ENCODE measurements at places on chromosomes 13 and 19.

DNA sequence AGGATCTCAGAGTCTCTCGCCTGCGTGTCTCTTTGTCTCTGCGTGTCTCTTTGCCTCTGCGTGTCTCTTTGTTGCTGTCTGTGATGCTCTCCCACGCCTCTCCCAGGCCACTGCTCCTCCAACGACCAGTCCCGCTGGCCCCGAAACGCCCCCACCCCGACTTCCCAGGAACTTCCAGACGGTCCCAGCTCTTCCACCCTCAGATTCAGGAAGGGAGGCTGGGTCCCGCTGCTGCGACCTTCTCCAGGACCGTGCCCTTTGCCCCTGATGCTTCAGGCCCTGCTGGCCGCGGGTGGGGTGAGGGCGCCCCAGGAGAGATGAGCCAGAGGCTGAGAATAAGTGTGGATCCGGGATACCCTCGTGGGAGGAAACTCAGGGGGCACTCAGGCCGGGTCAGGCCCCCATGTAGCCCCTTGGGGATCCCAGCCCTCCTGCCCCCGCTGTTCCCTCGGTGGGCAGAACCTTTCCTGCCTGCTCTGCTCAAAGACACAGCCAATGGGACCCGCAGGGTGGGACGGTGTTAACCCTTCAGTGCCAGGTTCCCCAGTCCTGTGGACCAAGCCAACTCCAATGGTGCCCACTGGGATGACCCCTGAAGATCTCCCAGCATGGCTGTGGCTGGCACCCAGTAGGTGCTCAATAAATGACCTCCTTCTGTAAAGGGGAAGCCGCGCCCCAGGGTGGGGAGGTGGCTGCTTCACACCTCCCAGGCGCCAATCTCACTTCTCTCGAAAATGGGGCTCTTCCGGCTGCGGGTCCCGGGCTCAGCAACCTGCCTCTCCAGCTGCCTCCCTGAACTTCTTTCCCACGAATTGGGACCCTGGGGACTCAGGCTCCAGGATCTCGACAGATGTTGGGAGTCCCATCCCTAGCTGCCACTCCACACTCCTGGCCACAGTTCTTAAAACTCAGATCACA lies 1.5 kb upstream of the S1PR5 start:
- DNase-seq, result peak; percentile 41

- no peak for DNase-seq
These were observed 8.8 kb downstream of the STK11 start for GRCh38 chr19:1214299-1214861.

- no peak for DNase-seq
These were observed 119.1 kb downstream of the DLEU7 start for GRCh38 chr13:50724438-50724837.

- no peak for DNase-seq
These were observed 93.9 kb downstream of the GADD45B start for GRCh38 chr19:2569596-2570465.

DNA sequence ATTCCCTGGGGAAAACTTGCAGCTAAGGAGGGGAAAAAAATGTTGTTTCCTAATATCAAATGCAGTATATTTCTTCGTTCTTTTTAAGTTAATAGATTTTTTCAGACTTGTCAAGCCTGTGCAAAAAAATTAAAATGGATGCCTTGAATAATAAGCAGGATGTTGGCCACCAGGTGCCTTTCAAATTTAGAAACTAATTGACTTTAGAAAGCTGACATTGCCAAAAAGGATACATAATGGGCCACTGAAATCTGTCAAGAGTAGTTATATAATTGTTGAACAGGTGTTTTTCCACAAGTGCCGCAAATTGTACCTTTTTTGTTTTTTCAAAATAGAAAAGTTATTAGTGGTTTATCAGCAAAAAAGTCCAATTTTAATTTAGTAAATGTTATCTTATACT lies 33.6 kb downstream of the TNFSF11 start:
- DNase-seq, result no peak

- DNase-seq, result no peak
These were observed 37.3 kb downstream of the KL start for GRCh38 chr13:33053397-33054066.

- DNase-seq, result no peak
These were observed 333.4 kb downstream of the ITGBL1 start for GRCh38 chr13:101785858-101786257.

DNA sequence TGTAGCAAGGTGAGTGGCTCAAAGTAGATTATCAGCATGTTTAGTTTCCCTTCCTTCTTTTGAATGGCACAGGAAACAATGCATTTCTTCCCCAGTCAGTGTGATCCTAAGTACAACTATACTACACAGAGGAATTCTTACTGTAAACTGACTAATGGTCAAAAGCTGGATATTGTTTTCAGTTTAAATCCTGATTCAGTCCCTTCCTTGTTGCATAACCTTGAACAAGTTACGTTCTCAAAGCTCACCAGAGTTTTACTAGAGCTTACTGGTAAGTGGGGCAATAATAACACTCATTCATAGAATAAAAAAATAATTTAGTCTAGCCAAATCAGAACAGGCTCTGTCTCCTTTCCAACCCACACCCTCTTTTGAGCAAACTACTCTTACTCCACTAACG lies 180.1 kb downstream of the POSTN start:
- DNase-seq, result no peak

DNA sequence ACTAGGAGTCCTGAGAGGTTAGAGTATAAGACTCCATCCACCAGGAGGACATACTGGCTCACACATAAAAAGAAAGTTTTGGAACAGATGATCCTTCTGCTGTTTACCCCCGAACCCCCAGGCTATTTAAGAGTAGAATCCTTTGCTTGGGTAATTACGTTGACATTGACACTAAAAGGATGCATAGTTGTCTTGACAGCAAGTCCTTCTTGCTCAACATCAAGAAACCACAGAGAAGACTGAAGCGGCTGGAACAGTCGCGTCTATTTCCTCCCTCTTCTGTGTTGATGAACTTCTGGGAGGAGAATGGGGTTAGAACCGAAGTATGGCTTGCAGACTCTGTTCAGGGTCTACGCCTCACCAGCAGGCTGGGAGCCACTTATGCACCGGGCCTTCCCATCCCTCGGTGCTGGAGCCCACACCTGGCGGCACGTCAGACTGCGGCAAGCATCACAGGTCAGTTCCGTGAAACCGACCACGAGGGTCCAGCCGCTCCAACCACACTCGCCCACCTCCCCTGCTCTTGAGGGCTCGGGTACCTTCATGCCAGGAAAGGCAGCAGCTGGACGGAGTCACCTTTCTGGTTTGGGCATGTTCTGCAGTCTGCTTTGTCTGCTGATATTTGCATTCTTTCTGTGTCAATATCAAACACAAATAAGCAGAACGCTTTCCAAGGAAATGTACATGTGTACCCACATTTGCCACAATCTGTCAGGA lies 42.4 kb upstream of the RANBP3 start:
- no peak for DNase-seq

- DNase-seq, result peak; percentile 41
These were observed 1.2 kb upstream of the ZFP36 start for GRCh38 chr19:39405261-39405957.

DNA sequence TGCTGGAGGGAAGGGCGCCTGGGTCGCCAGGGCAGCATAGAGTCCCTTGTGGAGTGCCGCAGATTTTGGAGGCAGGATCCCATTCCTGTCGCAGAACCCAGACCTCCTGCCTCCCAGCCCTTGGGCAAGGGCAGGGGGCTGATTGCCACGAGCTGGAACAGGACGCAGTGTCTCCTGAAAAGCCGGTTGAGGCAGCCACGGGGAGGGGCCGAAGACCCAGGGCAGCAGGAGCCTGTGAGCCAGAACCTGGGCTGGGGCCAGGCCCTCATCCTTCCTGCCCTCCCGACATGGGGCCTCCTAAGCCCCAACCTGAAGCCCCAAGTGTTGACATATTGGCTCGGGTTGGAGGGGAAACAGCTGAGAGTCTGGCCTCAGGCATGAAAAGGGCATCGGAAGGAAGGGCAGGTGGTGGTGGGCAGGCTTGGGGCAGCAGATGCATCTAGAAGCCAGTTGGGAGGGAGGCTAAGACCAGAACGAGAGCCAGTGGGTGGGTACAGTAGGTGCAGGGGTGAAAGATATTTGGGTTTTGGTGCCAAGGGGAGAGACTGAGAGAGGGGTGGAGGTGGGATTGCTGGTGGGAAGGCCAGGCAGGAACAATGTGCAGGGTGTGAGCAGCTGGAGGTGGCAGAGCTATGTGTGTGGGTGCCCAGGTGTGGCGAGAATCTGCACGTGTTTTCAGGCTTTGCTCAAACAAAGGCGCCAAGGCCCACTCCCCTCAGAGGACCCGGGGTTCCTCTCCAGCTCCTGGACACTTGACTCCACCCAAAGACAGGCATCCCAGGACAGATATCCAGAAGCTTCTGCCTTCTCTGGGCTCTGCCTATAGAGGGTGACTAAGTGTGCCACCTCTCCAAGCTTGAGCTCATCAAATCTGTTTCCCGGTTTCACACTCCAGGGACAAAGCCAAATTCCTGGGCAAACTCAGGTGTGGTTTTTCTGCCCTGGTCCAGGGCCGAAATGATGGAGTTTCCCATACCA lies 1.4 kb upstream of the SBSN start:
- DNase-seq, result no peak
